ENCODE measurements at places on chromosomes 4 and X.

- H3K4me3 ChIP-seq = no peak overlapping the region
- peaks cover 7% of the 10 kb centered on the region for H3K36me3 ChIP-seq
- H3K27me3 ChIP-seq = no peaks in the 10 kb centered on the region
- H3K27ac ChIP-seq = no peak overlapping the region
- DNase-seq = no peak
Observed at GRCh38 chr4:169116270-169116901, 106.3 kb upstream of the CBR4 start.

DNA sequence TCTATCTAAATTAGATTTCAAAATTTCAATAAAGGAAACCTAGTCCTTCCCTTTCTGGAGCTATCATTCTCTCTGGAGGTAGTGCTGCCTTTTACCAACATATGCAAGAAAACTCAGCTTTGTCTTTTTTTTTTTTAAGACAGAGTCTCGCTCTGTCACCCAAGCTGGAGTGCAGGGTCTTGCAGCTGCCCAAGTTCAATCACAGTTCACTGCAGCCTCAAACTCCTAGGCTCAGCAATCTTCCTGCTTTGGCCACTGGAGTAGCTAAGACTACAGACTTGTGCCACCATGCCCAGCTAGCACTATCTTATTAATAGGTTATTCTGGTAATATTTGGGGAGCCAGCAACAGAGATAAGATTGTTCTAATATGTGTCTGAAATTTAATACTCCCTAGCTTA lies 12.3 kb downstream of the AASDH start:
- H3K4me3 ChIP-seq = no peak overlapping the region
- H3K27ac ChIP-seq = no peak overlapping the region
- H3K36me3 ChIP-seq = no peaks in the 10 kb centered on the region
- DNase-seq = no peak
- no peaks in the 10 kb centered on the region for H3K4me1 ChIP-seq

- peaks cover 10% of the 10 kb centered on the region for H3K36me3 ChIP-seq
- no peak for DNase-seq
- H3K4me1 ChIP-seq = no peaks in the 10 kb centered on the region
Observed at GRCh38 chrX:48456628-48457331, 13.3 kb downstream of the SLC38A5 start.

DNA sequence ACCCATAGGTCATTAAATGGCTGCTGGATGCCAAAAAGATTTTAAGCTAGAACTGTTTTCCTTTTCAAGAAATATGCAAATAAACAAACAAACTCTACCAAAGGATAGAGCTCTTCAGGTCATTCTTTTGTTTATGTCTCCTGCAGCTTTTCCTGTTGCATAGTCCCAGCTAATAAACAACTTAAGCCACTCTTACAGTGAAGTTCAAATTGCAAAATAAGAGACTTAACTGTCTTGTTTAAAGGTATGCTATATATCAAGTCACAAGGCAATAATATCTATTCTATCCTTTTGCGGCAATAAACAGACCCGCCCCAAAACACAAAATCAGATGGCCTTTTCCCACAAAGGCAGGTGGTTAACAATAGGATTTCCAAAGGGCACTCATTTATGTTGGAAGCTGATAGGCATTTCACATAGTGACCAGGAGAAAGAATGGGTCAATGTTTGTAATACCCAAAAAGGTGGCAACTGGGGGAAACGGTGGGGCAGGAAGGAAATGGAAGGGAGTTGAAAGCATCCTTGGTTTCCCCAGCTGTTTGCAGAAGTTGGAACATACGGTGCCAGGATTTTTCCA lies 15.3 kb downstream of the HAND2 start:
- H3K4me1 ChIP-seq = 0 out of 2 replicates have a peak, but pooled peaks cover 2% of the 10 kb centered on the region
- no peak overlapping the region for H3K4me3 ChIP-seq
- no peaks in the 10 kb centered on the region for H3K36me3 ChIP-seq
- DNase-seq = no peak
- H3K27me3 ChIP-seq = peaks cover 97% of the 10 kb centered on the region

DNA sequence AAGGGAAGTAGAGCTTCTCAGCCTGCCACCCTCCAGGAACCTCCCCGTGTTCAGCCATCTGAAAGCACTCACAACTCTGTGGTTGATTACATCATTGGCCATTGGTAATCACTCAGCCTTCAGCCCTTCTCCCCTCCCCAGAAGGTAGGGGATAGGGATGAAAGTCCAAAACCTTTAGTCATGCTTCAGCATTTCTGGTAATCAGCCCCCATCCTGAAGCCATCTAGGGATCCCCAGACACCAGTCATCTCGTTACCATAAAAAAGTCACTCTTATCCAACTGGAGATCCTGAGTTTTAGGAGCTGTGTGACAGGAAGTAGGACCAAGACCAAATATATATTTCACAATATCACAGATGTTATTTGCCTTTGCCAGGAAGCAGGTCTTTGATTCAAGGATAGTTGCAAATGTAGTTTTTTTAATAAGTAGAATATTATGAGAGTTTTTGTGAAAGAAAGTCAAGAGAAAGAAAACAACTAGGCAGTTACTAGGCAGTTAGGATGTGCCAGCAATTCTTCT lies 364.6 kb upstream of the NOCT start:
- H3K4me3 ChIP-seq = no peak overlapping the region
- peaks cover 3% of the 10 kb centered on the region for H3K4me1 ChIP-seq
- no peak overlapping the region for H3K27ac ChIP-seq
- H3K36me3 ChIP-seq = no peaks in the 10 kb centered on the region
- DNase-seq = no peak

DNA sequence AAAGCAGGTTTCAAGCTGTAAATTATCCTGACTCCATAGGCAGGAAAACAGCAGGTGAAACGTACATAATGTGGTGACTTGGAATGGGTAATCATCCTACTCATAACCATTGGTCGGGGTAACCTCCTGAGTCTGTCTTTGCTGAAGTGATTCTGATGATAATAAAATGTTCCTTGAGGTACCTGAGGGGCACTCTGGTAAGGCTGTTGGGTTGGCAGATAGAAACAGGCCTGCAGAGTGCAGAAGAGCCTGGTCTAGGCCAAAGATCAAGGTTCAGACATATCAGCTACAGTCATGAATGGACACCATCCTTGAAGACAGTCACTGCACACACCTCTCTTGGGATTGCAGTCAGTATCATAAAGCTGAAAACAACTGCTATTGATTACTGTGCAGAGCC lies 174.7 kb upstream of the RPL34 start:
- no peaks in the 10 kb centered on the region for H3K27me3 ChIP-seq
- no peaks in the 10 kb centered on the region for H3K36me3 ChIP-seq
- DNase-seq = no peak
- no peak overlapping the region for H3K4me3 ChIP-seq
- no peaks in the 10 kb centered on the region for H3K4me1 ChIP-seq

DNA sequence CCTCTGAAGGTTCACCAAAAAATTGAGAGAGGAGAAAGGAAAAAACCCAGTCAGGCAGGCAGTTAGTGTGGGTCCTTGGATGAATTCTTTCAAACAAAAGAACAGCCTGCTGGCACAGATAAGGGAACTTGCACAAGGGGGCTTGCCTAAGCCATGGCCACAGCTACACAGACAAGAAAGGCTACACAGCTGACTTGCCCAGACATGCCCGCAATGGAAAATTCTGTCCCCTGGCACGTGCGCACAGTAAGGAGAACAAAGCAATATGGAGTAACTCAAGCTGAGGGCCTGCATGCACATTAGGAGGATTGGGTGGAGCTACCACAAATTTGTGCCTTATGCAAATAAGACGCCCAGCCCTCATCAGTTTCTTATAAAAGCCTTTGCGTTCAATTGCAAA lies 512.5 kb upstream of the HTR2C start:
- H3K27me3 ChIP-seq = no peaks in the 10 kb centered on the region
- DNase-seq = no peak
- no peak overlapping the region for H3K4me3 ChIP-seq
- peaks cover 2% of the 10 kb centered on the region for H3K4me1 ChIP-seq
- H3K36me3 ChIP-seq = no peaks in the 10 kb centered on the region

DNA sequence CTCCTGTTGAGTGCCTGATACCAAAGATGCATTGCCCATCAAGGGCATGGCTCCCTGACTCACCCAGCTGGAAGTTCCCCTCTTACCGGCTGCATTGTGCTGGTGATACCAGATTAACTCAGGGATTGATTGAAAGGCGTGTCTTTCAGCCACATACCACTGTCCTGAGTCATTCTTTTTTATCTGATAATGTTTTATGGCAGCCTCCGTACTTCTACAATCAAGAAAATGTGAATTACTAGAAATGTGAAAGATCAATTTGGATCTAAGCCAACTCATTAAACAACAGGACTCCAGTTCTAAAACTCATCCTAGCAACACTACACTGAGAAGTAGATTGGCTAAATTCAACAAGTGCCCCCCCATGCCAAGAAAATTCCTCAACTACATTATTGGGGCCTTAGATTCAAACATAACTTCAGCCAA lies 40.0 kb downstream of the TXK start:
- no peaks in the 10 kb centered on the region for H3K36me3 ChIP-seq
- no peak overlapping the region for H3K27ac ChIP-seq
- no peak for DNase-seq
- no peak overlapping the region for H3K4me3 ChIP-seq
- no peaks in the 10 kb centered on the region for H3K4me1 ChIP-seq

- H3K36me3 ChIP-seq = no peaks in the 10 kb centered on the region
- H3K27me3 ChIP-seq = no peaks in the 10 kb centered on the region
- H3K27ac ChIP-seq = no peak overlapping the region
- H3K4me3 ChIP-seq = no peak overlapping the region
Observed at GRCh38 chr4:67743194-67743593, 11.0 kb downstream of the GNRHR start.

All from iPS DF 6.9 (cell line).